ENCODE measurements at places on chromosomes 12 and 14.

DNA sequence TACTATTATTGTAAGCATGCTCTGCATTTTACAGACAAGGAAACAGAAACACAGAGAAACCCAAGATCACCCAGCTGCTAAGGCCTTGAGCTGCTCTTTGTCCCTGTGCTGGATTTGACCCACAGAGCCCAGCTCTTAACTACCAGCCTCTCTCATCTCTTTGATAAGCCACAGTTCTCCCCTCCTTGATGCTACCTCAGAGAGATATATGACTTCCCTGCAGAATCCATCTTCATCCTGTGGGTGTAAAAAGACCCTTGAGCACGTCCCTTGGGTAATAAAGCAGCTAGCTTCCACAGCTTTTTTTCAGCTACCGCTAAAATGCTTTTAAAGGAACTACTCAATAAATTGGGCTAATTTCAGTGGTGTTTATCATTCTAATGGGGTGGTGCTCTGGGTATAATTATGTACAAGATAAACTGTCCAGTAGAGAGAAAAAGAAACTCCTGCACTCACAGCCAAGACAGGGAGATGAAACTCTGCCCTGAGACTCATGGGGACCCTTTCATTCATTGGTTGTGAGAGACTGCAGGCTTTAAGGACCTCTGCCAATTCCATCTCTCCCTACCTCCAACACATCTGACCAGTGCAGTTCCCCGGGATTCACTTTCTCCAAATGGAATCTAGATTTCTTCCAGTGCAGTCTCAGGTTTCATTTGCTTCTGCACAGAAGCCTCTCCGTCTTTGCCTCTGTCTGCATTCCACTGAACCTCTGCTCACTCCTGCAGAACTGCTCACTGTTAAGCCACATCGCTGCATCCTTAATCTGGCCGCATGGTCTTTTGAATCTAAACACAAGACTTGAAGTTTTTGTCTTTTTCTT, 24.7 kb upstream of the NTF3 start:
- DNase-seq = no peak

- no peak for DNase-seq
Observed at GRCh38 chr12:124517260-124518050, 50.0 kb downstream of the NCOR2 start.

DNA sequence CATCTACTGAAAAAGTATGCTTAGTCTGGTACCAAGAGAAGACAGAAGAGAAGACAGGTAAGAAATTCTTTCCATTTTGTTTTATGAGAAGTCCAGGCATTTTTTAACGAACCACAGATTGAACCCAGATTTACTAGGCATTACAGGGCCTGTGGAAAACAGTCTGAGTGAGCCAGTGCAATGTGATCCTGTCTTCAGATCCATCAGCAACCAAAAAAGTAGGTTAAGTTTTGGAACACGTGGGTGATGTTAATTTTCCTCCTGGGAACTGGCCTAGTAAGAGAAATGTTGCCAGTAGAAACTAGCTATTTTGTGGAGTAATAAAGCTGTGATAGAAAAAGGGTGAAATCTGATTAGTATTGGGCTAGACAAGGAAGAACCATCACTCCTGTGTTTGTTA, 440.9 kb upstream of the SEL1L start:
- no peak for DNase-seq

DNA sequence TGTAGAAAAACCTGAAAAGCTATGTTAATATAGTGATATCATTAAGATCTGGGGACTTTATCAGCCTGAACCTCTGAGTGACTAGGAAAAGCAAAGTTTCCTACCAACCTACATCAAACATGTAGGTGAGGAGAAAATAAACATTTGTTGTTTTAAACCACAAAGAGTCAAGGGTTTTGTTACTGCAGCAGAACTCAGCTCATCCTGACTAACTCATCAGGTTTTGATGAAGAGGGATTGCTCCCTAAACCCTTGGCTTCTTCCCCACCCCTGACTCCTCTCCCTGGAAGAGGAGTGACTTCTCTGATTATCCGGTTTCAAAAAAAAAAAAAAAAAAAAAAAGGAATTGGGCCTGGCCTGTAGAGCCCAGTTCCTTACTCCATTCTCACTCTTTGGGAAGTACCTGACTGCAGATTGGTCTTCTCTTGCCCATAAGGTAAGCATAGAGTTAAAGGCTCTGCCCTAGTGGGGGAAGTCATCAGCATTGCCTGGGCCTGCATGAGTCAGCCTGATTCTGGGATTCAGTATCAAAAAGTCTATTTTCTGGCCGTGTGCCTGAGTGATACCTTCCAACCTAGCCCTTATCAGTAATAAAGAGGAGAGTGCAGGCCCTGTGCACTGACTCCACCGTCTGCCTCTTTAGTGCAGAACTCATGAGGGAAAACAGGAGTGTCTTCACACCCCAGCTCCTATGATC, 16.9 kb downstream of the BDKRB1 start:
- DNase-seq = no peak

- peak; percentile 6 for DNase-seq
Observed at GRCh38 chr12:123151457-123152454, 866 bp upstream of the PITPNM2 start.

- DNase-seq = no peak
Observed at GRCh38 chr14:88765130-88765529, 27.6 kb downstream of the EML5 start.

DNA sequence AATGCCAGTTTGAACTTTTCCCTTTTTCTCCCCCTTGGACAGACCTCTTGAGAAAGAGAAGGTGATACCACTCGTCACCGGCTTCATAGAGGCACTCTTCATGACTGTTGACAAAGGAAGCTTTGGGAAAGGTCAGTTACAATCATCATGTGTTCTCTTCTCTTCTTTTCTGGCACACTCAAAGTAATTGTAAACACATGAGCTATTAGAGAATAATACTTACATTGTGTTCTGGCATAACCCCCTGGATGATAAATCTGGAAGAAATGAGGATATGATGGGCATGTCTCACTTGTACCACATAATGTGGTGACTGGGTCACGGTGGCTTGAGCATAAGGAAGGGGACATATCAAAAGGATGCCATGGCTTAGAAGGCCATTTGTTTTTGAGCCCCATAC, 20.0 kb downstream of the UTP20 start:
- DNase-seq = no peak

- DNase-seq = no peak
Observed at GRCh38 chr12:101963697-101964096, 86.3 kb downstream of the DRAM1 start.

- DNase-seq = no peak
Observed at GRCh38 chr12:7872566-7873319, at the start of gene SLC2A14. SLC2A14 (minus strand) TSS chr12:7872915; CDS start chr12:7869880, 3,035 bp downstream.

DNA sequence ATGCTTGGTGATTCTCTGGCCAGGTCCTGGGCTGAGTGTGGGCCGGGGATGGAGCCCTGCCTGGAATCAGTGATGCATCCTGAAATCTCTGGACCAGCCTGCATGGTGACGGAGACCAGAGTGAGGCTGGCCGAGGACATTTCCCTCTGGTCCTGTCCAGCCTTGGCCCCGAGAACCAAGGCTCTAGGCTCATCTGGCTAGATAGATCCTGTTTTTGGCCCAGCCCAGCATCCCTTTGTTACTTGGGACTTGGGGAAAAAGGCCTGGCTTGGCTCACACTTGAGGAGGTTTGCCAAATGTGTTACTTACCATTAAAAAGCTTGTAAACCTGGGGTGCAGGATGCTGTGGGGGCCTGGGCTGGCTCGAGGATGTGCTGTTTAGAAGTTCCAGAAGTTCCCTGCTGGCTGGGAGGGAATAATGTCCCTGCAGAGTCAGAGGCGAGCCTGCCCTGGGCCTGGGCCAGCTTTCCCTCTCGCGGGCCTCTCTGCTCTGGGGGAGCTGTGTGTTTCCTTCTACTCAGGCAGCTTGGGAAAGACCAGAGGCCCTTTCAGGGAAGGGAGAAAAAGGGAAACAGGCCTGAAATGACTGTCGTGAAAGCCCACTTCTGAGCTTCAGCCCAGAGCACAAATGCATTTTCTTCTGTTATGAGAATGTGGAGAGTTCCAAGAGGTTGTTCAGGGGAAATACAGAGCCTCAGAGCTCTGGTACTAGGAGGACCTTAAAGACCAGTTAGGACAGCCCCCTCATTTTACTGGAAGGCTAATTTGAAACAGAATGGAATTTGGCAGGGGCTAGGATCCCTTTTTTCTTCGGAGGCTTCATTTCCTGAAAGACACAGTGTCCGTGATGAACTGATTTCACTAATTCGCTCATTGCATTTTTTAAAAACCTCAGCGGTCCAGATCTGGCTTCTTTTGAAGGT, 47.2 kb upstream of the CTDSP2 start:
- DNase-seq = peak; percentile 78

DNA sequence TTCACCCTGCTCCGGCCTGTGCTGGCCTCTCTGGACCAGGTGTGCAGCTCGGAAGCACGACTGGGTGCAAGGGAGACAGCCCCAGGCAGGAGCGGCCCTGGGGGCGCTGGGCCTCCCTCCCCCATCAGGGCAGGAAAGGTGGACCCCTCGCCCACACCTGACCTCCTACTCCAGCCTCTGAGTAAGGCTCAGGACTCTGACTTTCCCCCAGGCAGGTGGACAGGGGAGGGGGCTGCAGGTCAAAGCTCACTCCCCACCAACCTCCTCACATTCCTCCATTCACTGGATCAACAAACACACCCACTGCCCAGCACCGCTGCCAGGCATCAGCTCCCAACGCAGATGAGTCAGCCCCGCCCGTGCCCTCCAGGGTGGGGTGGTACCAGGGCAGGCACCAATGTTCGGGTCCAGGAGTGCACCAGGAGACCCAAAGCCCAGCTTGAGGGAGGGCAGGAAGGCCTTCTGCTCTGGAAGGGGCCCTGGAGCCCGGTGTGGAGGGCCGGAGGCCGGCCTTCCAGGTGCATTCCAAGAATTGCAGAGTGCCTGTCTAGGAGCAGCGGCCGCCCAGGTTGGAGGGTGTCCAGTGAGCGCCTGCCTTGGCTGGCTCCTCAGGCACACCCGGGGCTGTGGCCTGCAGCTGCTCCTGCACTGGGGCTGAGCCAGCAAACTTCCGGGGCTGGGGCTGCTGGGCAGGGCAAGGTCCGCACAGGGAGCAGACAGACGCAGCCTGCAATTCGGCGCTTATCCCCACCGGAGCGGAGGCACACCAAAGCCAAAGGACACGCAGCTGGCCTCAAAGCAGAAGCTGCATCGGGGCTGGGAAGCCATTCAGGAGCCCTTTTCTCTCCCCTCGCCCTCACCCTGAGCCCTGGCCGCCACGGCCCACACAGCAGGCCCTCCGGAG, 1.6 kb upstream of the INF2 start:
- DNase-seq = no peak

DNA sequence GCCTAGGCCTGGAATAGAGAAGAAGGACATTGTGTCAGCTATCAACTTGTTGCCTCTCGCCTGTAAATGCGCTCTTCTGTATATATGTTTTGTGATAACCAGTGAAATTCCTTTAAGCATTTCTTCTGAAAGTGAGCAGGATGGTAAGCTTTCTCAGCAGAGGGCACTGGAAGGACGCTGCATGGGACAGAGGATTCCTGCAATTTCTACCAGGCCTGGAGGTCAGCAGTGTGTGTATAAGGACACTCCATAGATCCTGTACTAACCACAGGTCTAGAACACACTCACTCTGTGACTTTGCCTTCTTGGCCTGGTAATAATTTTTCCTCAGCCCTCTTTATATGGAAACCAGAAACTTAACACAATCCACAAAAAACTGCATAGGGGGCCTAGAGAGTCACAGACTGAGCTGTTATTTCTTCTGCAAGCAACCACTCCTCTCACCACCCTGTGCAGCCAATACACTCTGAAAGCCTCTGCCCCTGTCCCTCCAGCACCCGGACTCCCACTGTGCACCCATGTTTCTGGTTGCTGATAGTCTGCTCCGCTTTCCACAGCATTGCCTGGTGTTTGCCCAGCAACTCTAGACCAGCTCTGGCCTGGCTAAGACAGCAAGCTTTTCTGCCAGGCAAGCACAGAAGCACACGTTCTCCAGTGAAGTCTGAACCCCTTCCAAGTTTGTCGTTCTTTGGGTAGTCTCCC, 94.0 kb upstream of the RMST start:
- DNase-seq = no peak

- DNase-seq = no peak
Observed at GRCh38 chr12:69685810-69686209, 13.3 kb downstream of the BEST3 start.

DNA sequence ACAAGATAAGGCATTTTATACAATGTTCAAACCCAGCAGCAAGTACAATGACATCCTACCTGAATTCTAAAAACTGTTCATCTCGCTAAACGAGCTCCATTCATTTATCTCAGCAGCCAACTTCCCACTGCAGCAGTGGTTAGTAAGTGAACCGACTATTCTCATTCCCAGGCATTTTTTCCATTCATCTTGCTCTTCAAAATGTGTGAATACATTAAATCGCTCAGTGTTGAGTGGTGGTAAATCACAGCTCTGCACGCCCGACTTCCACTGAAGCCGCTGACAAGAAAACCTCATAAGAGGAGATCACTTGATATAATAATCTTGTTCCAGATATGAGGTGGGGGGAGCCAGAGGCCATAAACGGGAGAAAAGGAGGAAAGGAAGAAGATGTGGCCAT, 746.2 kb upstream of the USP15 start:
- no peak for DNase-seq

GRCh38 chr12:49776413-49776812, 35.1 kb downstream of the TMBIM6 start:
- DNase-seq = peak; percentile 84

- DNase-seq = no peak
Observed at GRCh38 chr12:90999966-91000365, 4.8 kb downstream of the EPYC start.

GRCh38 chr12:61810486-61810885, 449.7 kb upstream of the USP15 start:
- DNase-seq = no peak

GRCh38 chr14:100449225-100449987, 126.3 kb downstream of the SLC25A47 start:
- no peak for DNase-seq

All from inflammatory macrophage treated with lipopolysaccharide for 4 hours (primary cell).